Uterus (tissue), 4 donors: ENCODE measurements at places on chromosomes 2 and 18. TPM values are rescaled to one million over a fixed set of nuclear protein-coding genes. Genes with fewer than 3 reads are reported as not detected.

DNA sequence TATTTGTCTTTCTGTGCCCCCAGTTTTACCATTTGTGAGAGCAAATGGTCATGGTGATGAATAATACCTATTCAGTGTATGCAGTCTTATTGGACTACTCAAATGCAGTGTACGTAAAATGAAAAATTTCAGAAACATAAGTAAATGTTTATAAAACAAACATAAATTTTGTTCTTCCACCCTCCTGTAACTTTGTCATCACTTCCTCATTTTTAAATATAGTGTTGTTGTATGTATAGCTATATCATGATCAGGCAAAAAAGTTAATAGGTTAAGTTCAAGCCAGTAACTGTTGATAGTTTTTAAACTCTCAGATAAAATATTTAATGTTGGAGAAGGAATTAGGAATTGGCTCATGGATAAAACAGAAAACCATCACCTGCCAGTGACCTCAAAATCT is 93.2 kb downstream of the KLF7 start:
- DNase-seq, result no peak

The B4GALT6 gene
- total RNA-seq, result 5.8 TPM

The NOTO gene
- total RNA-seq, result not detected

The MRO gene
- total RNA-seq, result not detected

DNA sequence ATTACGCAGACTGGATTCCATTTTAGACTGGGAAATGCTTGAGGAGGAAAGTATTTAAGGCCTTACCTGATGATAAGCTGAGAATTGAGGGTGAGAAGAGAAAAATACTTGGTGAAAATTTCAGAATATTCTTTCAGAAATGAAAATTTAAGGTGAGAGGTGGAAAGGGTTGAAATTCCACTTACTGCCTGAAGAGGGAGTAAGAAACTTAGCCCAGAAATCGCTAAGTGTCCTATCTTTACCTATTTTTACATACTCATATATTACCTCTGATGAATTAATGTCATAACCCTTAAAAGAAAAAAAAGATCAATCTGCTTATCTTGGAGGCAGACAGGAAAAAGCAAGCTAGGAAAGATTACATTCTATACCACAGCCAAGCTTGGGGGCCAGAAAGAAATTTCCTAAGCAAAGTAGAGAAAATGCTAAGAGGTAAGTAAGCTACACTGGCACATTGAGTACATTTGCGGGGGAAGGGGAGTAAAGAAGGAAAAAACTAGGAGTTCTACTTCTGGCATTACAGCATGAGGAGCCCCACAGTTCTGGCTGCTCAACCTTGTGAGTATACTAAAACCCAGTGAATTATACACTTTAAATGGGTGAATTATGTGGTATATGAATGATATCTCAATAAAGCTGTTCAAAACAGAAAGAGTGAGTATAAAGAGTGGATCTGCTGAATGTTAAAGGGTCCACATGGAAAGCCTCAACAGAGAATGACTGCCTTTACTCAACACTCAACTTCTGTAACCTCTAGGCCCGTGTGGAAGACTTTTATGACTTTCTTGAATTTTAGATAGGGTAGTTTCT is 33.8 kb downstream of the SMC6 start:
- DNase-seq, result no peak
